ENCODE measurements at places on chromosomes 16 and 17.

DNA sequence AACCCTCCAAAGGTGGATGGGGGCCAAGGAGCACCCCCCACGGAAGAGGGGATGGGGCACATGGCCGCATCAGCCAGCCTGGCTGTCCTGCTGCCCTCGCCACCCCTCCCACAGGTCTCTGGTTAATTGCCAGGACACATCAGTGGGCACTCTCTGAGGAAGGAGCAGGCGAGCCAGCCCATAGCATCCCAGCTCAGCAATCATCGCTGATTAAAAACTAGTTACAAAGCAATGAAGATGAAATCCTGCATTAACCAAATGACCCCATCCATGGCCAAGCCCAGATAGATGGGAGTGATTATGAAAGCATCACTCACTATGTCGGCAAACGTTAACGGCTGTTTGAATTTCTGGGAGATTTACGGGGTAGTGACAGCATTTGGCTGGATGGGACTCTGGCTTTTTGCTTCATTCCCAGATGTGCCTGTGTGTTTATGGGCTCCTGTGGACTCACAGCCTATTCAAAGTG, 45.3 kb downstream of the CCDC182 start:
- DNase-seq = no peak

GRCh38 chr17:56910509-56911235, 3.2 kb downstream of the TRIM25 start:
- DNase-seq = no peak

GRCh38 chr17:59329176-59330052, 2.0 kb upstream of the YPEL2 start:
- no peak for DNase-seq

- no peak for DNase-seq
Observed at GRCh38 chr17:5598457-5598856, 14.1 kb upstream of the NLRP1 start.

DNA sequence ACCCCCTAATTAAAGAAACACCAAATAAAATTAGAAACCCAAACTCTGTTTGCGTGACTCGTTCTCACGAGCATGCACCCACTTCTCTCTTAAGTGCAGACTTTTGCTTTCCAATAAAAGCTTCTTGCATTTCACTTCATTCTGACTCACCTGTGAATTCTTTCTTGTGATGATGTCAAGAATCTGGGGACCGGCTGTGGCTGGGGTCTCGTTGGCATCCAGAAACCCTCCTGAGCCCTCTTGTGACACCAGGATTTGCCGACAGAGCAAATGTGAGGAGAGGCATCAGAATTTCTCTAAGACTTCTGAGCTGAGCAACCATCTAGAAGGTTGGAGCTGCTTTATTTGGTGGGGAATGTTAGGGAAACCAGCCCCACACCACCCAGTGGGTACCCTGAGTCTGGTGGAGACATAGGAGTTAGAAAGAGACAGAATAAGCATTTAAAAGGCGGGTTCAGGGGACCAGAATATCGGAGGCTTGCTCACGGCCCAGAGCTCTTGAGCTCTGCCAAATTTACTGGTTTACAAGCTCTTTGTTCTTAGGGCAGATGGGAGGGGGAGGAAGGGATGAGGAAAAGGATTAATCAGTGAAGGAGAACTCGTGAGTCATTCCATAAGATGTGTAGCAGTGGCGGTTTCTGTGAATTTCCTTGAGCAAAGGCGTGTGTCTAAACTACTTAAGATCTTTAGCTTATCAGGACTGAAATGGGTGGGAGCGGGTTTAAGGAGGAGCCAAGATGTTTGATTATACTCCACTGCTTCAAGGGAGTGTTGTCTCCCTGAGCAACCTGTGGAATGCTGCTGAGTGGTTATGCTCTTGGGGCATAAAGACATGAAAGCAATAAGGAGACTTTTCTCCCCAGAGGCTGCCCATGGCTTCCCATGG, 24.2 kb upstream of the TMC5 start:
- peak; percentile 70 for DNase-seq

- DNase-seq = no peak
Observed at GRCh38 chr17:540631-541030, 174.0 kb downstream of the VPS53 start.

GRCh38 chr16:80459331-80459777, 81.4 kb upstream of the DYNLRB2 start:
- no peak for DNase-seq

DNA sequence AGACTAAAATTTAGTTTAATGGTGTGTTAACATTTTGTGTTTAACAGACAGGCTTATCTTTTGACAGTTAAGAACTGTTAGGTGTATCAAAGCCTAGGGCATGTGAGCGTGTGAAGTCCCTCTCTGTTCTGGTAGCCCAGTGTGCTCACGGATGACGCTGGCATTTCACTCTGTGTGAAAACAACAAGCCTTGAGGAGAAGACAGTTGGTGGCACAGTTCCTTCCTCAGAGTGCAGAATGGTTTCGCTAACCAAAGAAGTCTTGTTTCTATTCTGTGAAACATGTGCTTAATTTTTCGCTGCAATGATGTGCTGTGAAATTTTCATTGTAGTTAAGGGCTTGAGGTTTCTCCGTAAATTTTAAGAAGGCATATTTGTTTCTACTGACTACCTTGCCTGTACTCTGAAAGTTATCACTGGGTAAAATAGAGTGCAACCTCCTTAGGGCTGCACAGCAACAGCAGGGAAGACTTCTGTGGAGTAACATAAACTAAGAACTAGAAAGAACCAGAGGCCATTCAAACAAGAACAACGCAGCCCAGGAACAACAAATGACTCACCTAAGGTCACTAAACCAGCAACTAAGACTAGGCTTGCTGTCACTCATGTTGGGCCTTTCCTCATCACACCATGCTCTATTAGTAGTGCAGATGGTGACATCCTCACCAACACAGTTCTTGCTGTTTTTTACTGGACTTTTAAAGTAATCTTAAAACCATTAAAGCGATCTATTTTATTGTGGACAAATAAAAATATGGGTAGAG, 33.4 kb downstream of the BRD7 start:
- no peak for DNase-seq

DNA sequence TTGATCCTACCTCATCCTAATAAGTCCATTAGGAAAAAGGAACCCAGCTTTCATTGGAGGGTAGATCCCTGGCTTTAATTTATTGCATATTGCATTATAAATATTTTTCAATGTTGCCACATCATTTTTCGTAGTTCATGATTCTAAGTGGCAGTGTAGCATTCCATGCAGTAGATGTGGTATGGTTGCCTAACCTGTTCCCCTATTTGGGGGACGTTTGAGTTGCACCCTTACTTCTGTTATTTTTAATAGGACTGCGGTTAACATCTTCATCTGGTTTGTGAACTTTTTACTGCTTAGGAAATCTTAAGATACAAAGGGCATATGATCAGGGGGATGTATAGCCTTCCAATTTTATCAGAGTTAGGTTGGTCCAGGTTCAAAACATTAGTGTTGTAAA, 5.4 kb downstream of the SCPEP1 start:
- no peak for DNase-seq

DNA sequence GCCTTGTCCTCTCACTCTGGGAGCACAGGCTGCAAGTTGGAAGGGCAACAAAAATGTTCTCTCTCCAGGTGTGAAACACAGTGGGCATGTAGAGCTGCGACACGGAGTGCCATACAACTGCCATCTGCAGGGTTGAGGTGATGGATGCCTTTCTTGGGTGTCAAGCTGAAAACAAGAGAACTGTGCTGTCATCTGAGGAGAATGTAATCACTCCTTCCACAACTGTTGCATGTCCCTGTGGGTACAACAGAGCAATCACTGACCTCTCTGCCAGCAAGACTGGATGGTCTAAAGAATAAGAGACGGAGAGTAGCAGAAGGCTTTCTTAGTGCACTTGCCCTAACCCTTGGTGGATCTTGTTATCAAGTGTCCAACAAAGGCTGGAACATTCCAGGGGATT, 29.2 kb downstream of the SLFN11 start:
- DNase-seq = no peak

- DNase-seq = no peak
Observed at GRCh38 chr17:80043963-80044362, 7.5 kb downstream of the CCDC40 start.

- DNase-seq = no peak
Observed at GRCh38 chr16:3362931-3363330, 7.2 kb downstream of the OR2C1 start.

- DNase-seq = peak; percentile 5
Observed at GRCh38 chr16:13351601-13352217, 450.3 kb downstream of the SHISA9 start.

DNA sequence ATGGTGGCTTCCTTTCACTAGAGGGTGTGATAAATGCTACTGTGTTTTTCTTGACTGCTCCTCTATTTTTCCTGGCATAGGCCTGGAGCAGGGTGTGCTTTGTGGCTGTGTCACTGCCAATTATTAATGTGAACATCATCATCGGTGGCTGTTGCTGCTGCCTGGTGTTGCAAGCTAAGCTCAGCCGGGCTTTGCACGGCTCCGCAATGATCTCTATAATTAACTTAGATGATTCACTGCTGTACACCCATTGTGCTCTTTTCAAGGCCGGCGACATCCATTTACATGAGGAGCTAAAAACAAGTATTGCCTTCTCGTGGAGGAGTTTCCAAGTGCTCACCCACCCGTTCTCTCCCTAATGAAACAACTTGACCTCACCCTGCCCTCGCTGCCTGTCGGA, 160.1 kb upstream of the IRX3 start:
- peak; percentile 88 for DNase-seq

DNA sequence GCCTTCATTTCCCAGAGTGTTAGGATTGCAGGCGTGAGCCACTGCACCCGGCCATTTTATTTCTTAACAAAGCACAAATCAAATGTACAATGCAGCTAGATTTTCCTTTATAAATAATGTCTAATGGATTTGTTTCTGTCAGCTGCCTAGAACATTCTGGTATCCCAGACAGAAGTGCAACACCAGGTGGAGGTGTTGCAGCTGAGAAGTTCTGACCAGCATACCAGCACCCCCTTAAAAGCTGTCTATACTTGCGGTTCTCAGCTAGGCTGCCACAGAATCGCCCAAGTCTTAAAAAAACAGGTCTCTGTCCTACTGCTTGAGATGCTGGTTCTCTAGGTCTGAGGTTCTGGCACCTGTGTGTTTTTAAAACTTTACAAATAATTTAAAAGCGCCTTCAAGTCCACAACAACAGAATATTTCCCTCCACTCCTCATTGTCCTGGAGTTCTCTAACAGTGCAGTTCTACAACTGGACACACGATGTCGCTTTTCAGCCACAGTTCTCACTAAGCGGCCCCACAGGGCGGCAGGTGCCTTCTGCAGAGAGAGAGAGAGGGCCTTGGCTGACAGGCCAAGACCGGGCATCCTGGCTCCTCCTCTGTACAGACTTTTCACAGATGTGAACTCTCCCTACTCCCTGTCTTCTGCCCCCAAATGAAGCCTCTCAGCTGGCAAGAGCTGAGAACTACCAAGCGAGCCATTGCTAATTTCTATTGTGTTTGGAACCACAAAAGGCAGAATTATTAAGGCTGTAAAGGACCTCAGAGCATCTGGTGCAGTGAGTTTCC, 32.6 kb upstream of the MEOX1 start:
- no peak for DNase-seq

GRCh38 chr17:39822051-39822451, 42.1 kb downstream of the IKZF3 start:
- no peak for DNase-seq

- DNase-seq = no peak
Observed at GRCh38 chr17:35088881-35089585, 25.5 kb upstream of the RFFL start.

DNA sequence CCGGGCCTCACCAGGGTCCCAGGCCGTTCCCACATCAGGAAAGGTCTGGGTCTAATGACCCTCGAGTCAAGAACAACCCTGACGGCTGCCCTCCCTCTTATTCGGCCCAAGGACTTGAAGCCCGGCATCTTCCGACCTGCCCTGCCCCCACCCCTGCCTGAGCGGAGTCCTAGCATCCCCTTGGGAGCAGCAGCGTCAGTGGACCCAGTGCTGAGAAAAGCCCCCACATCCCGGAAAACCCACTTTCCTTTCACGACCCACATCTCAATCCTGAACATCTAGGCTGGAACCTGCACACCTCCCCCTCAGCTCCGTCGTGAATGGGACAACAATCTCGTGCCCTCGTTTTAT, 769 bp downstream of the TMEM88 start:
- no peak for DNase-seq

- no peak for DNase-seq
Observed at GRCh38 chr16:22898131-22898530, 84.2 kb downstream of the HS3ST2 start.

- DNase-seq = no peak
Observed at GRCh38 chr17:56929362-56929969, 15.6 kb upstream of the TRIM25 start.

DNA sequence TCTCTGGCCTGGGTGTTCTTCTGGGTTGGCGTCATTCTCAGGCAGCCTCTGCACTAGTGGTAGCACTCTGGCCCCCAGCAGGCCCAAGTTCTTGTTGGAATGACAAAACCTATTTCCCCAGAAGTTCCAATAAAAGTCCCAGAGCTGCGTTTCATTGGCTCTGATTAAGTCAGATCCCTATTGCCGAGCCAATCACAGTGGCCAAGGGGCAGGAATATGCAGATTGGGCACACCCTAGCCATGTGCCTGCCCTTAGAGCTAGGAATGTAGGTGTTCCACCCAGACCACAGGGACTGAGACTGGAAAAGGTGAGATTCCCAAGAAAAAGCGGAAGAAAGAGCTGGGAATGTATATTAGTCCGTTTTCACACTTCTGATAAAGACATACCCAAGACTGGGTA, 44.9 kb upstream of the POLR3E start:
- DNase-seq = no peak

DNA sequence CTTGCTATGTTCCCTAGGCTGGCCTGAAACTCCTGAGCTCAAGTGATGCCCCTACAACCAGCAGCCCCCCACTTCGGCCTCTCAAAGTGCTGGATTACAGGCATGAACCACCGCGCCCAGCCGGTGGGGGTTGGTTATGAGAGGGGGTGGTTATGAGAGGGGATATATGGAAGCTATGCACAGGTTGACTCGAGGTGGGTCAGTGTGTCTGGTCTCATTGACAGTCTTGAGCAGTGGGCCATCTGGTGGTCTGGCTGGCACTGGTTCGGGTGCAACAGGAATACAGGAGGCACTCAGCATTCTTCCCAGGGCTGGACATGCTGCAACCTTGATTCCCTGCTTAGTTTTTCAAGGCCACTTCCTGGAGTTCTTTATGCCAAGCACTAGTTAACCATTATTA, 5.6 kb upstream of the STX1B start:
- no peak for DNase-seq

Data from kidney epithelial cell (primary cell).